Caco-2 (cell line): ENCODE measurements at places on chromosomes 4 and X. TPM values are rescaled to one million over a fixed set of nuclear protein-coding genes. Genes with fewer than 3 reads are reported as not detected.

SLC26A1 gene
- total RNA-seq: 8.7 and 9.6 TPM in 2 replicates

SPIN4 gene
- 13.6 and 14.1 TPM in 2 replicates for total RNA-seq

NIPAL1 gene
- 17.0 and 18.1 TPM in 2 replicates for total RNA-seq

XK gene
- 1.7 and 2.6 TPM in 2 replicates for total RNA-seq

CLDN34 gene
- total RNA-seq: not detected in 2 replicates

RHOXF2 gene
- total RNA-seq: not detected in 2 replicates

PCDH18 gene
- total RNA-seq: 0.29 and 0.49 TPM in 2 replicates

RPS6KA3 gene
- 93.2 and 104 TPM in 2 replicates for total RNA-seq

CFP gene
- total RNA-seq: 0.34 and 0.88 TPM in 2 replicates

PHOX2B gene
- total RNA-seq: not detected in 2 replicates

PRR32 gene
- total RNA-seq: not detected in 2 replicates

UNC5C gene
- not detected in 2 replicates for total RNA-seq

CSAG3 gene
- not detected in 2 replicates for total RNA-seq

SOD3 gene
- total RNA-seq: 3.8 and 6.6 TPM in 2 replicates

TBX22 gene
- not detected in 2 replicates for total RNA-seq

GLRA2 gene
- not detected in 2 replicates for total RNA-seq

KCNIP4 gene
- total RNA-seq: not detected in 2 replicates

PLK4 gene
- 28.2 and 31.1 TPM in 2 replicates for total RNA-seq

C4orf50 gene
- total RNA-seq: not detected in 2 replicates

AR gene
- 0.86 and 1.6 TPM in 2 replicates for total RNA-seq

LRCH2 gene
- total RNA-seq: 0.18 and 0.19 TPM in 2 replicates

PDLIM3 gene
- total RNA-seq: 3.6 and 4.8 TPM in 2 replicates

EIF1AX gene
- 136 and 144 TPM in 2 replicates for total RNA-seq

GAGE12J gene
- total RNA-seq: not detected in 2 replicates

ABCB7 gene
- total RNA-seq: 27.8 and 30.5 TPM in 2 replicates

PYURF gene
- 41.6 and 46.6 TPM in 2 replicates for total RNA-seq
